Colonic mucosa (tissue), 4 donors: ENCODE measurements at places on chromosomes 5 and 9. TPM values are rescaled to one million over a fixed set of nuclear protein-coding genes. Genes with fewer than 3 reads are reported as not detected.

The IL9 gene
- total RNA-seq, result not detected

The PCDHGB7 gene
- total RNA-seq, result 2.5 TPM

- no peak overlapping the region for H3K4me3 ChIP-seq
- H3K36me3 ChIP-seq, result no peaks in the 10 kb centered on the region
- no peak overlapping the region for H3K27ac ChIP-seq
- no peak for DNase-seq
These were observed 134.0 kb upstream of the MAP3K1 start for GRCh38 chr5:56681346-56681745.

- H3K36me3 ChIP-seq, result no peaks in the 10 kb centered on the region
- no peaks in the 10 kb centered on the region for H3K4me1 ChIP-seq
These were observed 421.3 kb downstream of the BNC2 start for GRCh38 chr9:16449076-16449730.

DNA sequence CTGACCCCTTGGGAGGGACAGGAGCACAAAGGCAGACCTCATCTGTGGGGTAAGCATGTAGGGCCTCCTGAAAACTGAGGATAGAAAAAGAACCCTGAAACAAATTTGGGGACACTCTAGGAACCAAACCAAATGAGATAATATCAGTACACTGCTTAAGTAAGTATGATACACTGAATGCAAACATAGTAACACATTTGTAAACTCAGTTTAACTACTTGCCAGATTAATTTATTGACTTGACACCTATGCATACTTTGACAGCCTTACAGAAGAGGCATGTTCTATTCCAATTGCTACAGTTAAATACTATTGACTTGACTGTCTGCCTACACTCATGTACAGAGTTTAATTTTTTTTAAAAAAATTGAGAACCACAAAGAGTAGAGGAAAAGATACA, 1070.8 kb upstream of the SEMA6A start:
- no peak overlapping the region for H3K27ac ChIP-seq
- no peak overlapping the region for H3K4me3 ChIP-seq
- no peaks in the 10 kb centered on the region for H3K36me3 ChIP-seq
- no peaks in the 10 kb centered on the region for H3K27me3 ChIP-seq
- H3K4me1 ChIP-seq, result no peaks in the 10 kb centered on the region

GRCh38 chr9:85942913-85943709, 2.2 kb downstream of the NAA35 start:
- no peak overlapping the region for H3K4me3 ChIP-seq
- peaks cover 14% of the 10 kb centered on the region for H3K4me1 ChIP-seq
- no peaks in the 10 kb centered on the region for H3K36me3 ChIP-seq
- no peak for DNase-seq
- no peaks in the 10 kb centered on the region for H3K27me3 ChIP-seq

DNA sequence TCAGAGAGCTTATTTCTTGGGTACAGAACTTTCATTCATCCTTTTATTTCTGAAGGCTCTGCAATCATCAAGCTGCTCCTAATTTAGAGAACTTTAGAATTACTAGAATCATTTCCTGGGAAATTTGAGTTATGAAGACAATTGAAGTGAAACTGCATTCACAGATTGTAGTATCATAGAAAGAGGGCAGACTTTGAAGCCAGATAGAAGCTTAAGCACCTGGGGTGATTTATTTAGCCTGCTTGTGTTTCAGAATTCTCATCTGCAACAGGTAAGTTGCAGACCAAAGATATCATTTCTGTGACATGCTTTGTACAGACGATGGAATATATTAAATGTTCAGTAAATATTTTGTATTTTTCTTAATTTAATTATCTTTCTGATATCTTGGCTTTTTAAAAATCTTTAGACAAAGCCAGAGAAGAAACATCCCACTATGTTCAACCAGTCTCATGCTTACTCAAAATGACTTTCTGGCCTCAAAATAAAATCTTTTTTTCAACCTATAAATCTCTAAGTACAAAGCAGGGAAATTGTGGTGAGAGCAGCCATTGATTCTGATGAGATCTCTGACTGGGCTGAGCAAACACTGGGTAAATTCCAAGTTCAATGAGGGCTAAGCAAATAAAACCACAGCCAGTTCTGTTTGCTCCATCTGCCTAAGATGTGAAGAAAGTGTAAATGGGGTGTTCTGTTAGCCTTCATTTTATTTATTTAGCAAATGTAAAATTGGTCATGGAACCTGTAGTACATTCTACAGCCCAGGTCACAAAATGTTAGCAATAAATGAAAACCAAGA, 264.7 kb upstream of the CCNG1 start:
- H3K4me1 ChIP-seq, result no peaks in the 10 kb centered on the region
- no peaks in the 10 kb centered on the region for H3K27me3 ChIP-seq
- no peaks in the 10 kb centered on the region for H3K36me3 ChIP-seq

DNA sequence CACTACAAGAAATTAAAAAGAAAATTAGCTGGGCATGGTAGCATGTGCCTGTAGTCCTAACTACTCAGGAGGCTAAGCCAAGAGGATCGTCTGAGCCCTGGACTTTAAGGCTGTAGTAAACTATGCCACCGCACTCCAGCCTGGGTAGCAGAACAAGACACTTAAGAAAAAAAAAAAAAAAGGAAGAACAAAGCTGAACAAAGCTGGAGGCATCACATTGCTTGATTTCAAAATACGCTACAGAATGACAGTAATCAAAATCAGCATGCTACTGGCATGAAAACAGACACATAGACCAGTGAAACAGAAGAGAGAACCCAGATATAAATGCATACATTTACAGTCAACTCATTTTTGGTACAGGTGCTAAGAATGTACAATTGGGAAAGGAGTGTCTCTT, 14.5 kb upstream of the OTULIN start:
- DNase-seq, result no peak
- H3K4me3 ChIP-seq, result no peak overlapping the region
- no peak overlapping the region for H3K27ac ChIP-seq
- H3K4me1 ChIP-seq, result no peaks in the 10 kb centered on the region
- H3K27me3 ChIP-seq, result no peaks in the 10 kb centered on the region

GRCh38 chr9:129058965-129059795, 21.7 kb upstream of the DOLPP1 start:
- no peak for DNase-seq
- H3K36me3 ChIP-seq, result peaks cover 9% of the 10 kb centered on the region
- H3K27ac ChIP-seq, result no peak overlapping the region

- no peaks in the 10 kb centered on the region for H3K27me3 ChIP-seq
- H3K4me1 ChIP-seq, result peaks cover 5% of the 10 kb centered on the region
- DNase-seq, result peak; percentile 58
- H3K36me3 ChIP-seq, result no peaks in the 10 kb centered on the region
These were observed 124.8 kb downstream of the HSD17B3 start for GRCh38 chr9:96177005-96177718.

- H3K27me3 ChIP-seq, result no peaks in the 10 kb centered on the region
- H3K27ac ChIP-seq, result no peak overlapping the region
- H3K4me1 ChIP-seq, result no peaks in the 10 kb centered on the region
- no peaks in the 10 kb centered on the region for H3K36me3 ChIP-seq
- H3K4me3 ChIP-seq, result no peak overlapping the region
These were observed 56.3 kb downstream of the DAB2IP start for GRCh38 chr9:121707477-121708424.

DNA sequence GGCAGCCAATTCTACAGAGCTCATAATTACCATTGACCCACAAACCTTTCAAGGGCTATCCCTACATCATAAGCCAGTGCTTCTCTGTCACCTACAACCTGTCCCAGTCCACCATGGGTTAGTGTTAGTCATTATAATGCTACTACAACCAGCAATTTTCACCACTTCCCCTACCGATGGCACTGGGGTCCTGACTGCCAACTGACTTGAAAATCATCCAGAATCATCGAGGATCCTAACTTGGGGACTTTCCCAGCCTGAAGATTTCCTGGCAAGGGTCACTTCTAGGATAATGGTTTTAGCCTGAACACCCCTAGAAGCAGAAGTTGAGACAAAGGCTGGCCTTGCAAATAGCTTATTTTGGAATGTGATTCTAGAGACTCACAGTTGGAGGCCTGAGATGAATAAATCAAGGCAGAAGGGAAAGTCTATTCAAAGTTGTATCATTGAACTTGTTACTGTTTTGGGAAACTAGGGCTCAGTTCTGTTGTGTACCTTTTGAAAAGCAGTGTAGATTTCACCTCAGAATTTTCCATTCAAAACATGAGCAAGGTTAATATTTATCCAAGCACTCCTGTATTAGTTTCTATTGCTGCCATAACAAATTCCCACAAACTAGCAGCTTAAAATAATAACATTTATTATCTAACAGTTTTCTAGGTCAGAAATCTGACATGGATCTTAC, 633.0 kb downstream of the LRRC70 start:
- no peak overlapping the region for H3K4me3 ChIP-seq
- no peaks in the 10 kb centered on the region for H3K4me1 ChIP-seq
- no peaks in the 10 kb centered on the region for H3K27me3 ChIP-seq
- no peaks in the 10 kb centered on the region for H3K36me3 ChIP-seq
- no peak overlapping the region for H3K27ac ChIP-seq

- no peak overlapping the region for H3K4me3 ChIP-seq
- no peaks in the 10 kb centered on the region for H3K27me3 ChIP-seq
- H3K36me3 ChIP-seq, result no peaks in the 10 kb centered on the region
- no peaks in the 10 kb centered on the region for H3K4me1 ChIP-seq
- peak; percentile 50 for DNase-seq
These were observed 8.0 kb upstream of the FXN start for GRCh38 chr9:69027355-69028097.

- no peak overlapping the region for H3K27ac ChIP-seq
- H3K4me1 ChIP-seq, result no peaks in the 10 kb centered on the region
- DNase-seq, result no peak
- no peaks in the 10 kb centered on the region for H3K27me3 ChIP-seq
These were observed 150.6 kb upstream of the IQGAP2 start for GRCh38 chr5:76252437-76252836.

GRCh38 chr9:100848726-100849125, 179.8 kb upstream of the PLPPR1 start:
- H3K27me3 ChIP-seq, result no peaks in the 10 kb centered on the region
- no peaks in the 10 kb centered on the region for H3K4me1 ChIP-seq
- H3K36me3 ChIP-seq, result no peaks in the 10 kb centered on the region
- no peak for DNase-seq
- no peak overlapping the region for H3K27ac ChIP-seq
- H3K4me3 ChIP-seq, result no peak overlapping the region

DNA sequence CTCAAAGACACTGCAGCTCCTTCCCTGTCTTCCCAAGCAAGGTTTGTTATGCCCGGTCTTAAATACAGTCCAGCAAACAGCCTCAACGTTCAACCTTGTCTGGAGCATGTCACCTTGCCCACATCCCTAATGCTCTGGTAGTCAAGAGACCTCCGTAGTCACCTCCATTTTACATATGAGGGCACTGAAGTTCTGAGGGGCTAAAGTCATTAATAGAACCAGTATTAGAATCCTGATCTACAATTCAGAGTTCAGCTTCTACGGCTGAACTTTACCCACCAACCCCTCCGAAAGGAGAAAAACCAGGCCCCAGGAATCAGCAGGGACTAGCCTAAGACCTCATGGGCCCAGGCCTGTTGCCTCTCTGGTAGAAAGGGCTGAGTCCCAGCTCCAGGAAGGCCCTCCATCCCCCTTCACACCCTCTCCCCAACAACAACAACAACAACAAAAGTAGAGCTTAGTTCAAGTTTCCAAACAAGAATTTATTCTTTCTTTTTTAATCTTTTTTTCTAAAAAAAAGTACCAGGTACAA, 795 bp upstream of the STOML2 start:
- H3K27ac ChIP-seq, result peak overlapping the region; percentile 60
- peaks cover 6% of the 10 kb centered on the region for H3K4me1 ChIP-seq
- H3K36me3 ChIP-seq, result peaks cover 7% of the 10 kb centered on the region
- H3K4me3 ChIP-seq, result peak overlapping the region; percentile 78

DNA sequence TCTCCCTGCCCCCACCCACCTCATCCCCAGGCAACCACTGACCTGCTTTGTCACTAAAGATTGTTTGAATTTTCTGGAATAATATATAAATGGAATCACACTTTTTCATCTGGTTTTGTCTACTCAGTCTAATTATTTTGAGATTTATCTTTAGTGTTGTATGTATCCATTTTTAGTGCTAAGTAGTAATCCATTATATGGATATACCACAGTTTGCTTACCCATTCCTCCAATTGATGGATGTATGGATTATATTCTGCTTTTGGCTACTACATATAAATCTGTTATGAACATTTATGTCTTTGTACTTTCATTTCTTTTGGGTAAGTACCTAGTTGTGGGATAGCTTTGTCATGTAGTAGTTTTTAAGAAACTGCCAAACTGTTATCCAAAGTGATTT, 14.5 kb upstream of the ZNF622 start:
- DNase-seq, result no peak
- H3K27ac ChIP-seq, result no peak overlapping the region
- H3K36me3 ChIP-seq, result no peaks in the 10 kb centered on the region
- H3K4me3 ChIP-seq, result no peak overlapping the region
- no peaks in the 10 kb centered on the region for H3K4me1 ChIP-seq
